ENCODE measurements at places on chromosomes 12 and 14.
A peak's percentile ranks its signal among the peaks of the same experiment; 100 is the strongest.

- no peak for DNase-seq
Observed at GRCh38 chr14:55583942-55584468, 4.0 kb downstream of the KTN1 start.

GRCh38 chr12:118840399-118840798 is 140.9 kb upstream of the SRRM4 start:
- DNase-seq, result no peak

DNA sequence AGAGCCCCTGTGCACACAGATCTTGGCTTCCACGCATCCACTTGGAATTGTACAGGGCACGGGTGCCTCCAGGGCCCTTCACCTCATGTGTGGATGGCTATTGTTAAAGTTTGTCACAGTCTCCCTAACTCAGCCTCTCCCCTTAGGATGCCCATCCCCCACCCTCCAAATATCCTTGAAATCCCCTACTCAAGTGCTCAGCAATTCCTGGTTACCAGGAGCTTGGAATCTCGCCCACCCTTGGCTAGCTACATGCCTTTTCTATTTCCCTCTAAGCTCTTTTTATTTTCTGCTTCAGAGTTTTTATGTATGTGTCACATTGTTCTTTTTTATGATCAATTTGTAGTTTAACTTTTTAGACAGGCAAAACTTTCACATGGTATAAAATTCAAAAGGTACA is 13.0 kb upstream of the NR1H4 start:
- DNase-seq, result no peak

DNA sequence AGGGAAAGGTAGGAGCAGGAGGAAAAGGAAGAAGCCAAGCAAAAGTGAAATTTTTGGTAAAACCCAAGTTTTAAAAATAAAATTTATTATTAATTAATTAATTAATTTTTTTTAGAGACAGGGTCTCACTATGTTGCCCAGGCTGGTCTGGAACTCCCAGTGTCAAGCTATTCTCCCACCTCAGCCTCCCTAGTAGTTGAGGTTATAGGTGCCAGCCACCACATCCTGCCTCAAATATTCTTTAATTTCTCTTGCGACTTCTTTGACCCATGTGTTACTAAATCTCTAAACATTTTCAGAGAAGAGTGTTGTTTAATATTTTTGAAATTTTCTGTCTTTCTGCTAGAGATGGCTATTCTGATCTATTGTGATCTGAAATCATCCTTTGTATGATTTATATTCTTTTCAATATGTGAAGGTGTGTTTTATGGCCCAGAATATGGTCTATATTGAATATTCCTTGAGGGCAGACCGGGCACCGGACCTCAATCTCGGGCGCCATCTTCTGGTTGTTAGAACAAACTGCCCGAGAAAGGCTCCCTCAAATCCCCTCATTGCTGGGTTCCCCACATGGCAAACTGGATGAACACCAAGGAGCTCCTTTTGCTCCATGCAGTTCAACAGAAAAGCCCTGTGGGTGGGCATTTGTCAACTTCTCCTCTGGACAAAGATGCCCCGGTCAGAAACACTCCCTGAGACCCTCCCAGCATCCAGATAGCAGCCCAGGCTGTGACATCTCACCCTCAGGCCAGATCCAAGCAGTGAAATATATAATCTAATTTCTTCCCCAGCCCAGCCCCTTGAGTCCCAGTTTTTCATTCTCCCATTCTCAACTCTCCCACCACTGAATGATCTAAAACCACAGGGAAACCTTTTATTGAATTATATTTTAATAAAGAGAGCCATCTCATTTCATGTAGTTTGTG is 110.5 kb downstream of the ASCL4 start:
- peak; percentile 60 for DNase-seq

DNA sequence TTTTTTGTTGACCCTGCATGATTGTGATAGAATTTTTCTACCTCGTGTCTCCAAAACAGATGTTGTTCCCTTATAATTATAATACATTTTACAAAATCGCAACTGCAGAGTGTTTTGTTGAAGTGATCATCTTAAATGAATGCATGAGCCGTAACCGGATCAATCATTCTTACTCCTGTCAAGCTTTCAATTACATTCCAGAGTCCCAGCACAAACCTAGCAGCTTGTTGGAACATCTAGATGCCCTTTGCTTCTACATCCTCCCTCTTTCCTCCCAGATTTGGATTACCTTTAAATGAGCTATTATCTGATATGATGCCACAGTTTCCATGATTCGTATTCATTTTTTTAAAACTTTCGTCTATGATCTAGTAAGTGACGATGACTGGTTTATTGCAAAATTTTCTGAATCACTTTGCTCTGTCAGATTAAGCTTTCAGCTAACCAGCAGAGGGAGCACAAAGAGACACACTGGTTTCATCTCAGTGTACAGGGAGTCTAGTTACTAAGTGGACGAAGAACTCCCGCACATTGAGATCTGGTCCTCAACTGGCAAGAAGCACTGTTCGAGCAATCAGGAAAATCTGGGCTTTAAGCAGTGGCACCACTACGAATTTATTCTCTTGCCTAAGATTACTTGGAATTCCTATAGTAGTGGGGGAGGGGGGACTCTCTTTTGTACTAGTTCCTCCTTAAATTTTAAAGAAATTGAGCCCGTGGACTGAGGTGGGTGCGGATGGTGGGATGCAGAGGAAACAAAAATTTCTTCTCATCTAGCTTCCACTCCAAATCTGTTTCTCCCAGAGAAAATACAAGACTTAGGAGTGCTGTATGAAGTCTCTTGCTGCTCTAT is 40.9 kb downstream of the TSHR start:
- DNase-seq, result peak; percentile 40

DNA sequence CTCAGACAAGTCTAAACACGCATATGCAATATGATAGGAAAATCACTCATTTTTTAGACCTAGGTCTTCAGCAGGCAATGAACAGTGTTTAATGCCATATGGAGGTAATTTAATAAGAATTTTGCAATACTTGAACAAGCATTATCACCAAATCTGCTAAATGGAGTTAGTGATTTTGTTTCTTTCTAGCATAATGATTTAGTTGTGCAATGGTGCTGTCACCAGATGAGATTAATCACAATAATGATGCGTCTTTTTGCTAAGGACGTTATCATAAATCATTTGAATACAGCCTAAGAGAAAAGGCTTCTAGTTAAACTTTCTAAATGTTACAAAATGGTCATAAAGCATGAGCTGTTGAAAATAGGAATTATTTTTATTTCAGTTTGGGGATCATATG is 170.0 kb upstream of the SLC16A7 start:
- peak; percentile 14 for DNase-seq

DNA sequence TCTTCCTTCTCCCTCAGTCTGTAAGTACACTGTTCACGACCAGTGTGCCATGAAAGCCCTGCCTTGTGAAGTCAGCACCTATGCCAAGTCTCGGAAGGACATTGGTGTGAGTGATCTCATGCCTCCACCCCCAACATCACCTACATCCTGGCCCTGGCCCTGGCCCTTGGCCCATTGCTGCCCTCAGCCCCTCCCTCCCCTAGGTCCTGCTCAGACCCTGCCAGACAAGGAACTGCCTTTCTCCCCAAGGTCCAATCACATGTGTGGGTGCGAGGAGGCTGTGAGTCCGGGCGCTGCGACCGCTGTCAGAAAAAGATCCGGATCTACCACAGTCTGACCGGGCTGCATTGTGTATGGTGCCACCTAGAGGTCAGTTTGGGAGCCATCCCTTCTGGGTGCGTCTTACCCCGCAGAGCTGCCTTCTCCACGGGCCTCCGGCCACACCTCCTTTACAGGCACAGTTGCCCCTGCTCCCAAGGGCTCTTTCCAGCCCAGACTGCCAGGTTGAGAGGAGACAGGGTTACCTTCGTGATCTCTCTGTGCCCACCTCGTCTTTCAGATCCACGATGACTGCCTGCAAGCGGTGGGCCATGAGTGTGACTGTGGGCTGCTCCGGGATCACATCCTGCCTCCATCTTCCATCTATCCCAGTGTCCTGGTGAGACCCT is 9.2 kb downstream of the DGKA start:
- peak; percentile 40 for DNase-seq

- peak; percentile 47 for DNase-seq
Observed at GRCh38 chr12:18158774-18159557, 69.0 kb upstream of the RERGL start.

DNA sequence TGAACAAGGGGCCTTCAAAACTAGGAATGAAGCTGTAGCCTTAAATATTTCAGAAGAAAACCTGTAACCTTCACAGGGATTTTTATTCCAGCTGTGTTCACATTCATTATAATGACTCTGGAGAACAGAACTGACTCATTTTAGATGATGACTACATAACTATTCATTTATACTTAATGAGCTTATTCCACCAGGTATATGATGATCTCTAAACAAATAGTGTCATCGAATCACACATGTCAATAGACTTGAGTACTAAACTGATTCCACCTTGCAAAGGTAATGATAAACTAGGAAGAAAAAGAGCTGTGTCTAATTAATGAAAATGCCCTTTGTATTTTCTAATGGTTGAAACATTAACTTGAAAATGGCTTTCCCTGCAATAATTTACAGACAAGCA is 433.2 kb downstream of the PDZRN4 start:
- DNase-seq, result no peak

- DNase-seq, result no peak
Observed at GRCh38 chr12:46555406-46555852, 182.9 kb upstream of the SLC38A2 start.

- DNase-seq, result no peak
Observed at GRCh38 chr14:72549026-72549425, 344.9 kb downstream of the DPF3 start.

- no peak for DNase-seq
Observed at GRCh38 chr12:84718906-84719305, 193.7 kb downstream of the SLC6A15 start.

DNA sequence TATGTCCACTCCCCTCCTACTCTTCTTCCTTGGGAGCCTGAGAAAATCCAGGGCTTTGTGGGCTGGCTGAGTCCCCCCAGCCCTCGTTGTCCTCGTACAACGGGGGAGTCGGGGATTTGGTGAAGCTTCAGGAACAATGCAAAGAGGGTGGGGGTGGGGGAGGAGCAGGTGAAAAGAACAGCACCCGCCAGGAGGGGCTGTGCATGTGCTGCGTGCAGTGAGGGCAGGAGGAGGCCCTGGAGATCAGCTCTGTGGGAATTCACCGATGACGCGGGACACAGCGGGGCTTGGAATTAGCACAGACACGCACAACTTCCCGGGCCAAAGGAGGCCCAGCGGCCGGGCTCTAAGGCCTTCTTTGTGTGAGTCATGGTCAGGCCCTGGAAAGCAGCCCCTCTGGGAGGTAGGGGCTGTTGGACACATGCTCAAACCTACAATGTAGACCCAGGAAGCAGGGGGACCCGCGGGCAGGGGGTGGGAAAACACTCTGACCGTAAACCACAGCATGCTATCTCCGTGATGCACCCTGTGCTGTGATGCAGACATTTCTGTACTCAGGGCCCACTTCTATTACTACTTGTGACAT is 32.8 kb downstream of the RBM19 start:
- no peak for DNase-seq

DNA sequence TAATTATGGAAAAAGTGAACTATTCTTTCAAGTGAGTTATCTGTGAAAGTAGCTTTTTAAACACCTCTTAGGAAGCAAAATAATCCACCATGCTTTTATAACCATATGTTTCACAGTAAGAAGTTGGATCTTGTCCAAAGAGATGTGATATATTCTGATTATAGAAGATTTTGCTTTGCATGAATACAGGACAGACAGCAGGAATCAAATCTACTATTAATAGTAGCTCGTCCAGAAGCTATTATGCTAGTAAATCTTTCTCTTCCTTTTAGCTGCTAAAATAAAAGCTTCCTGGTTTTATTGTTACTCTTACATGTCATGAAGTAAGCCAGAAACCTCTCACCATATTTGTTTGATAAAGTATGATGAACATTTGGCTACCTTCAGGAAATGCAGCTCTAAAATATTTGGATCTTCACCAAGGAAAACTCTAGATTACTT is 257.0 kb downstream of the IPO8 start:
- no peak for DNase-seq

GRCh38 chr12:44441155-44441554 is 435.0 kb downstream of the NELL2 start:
- DNase-seq, result no peak

- no peak for DNase-seq
Observed at GRCh38 chr12:131189781-131190180, 236.1 kb downstream of the ADGRD1 start.

GRCh38 chr12:52073531-52074381 is 4.0 kb downstream of the ATG101 start:
- DNase-seq, result no peak

- DNase-seq, result peak; percentile 77
Observed at GRCh38 chr14:96275177-96276112, 19.4 kb downstream of the BDKRB1 start.

- DNase-seq, result no peak
Observed at GRCh38 chr12:92191061-92191460, 45.4 kb upstream of the BTG1 start.

- DNase-seq, result no peak
Observed at GRCh38 chr12:6573001-6573400, 4.9 kb upstream of the NOP2 start.

GRCh38 chr14:102942069-102942468 is 19.6 kb downstream of the AMN start:
- DNase-seq, result no peak

GRCh38 chr12:92046557-92047392 is 98.9 kb downstream of the BTG1 start:
- DNase-seq, result no peak

- no peak for DNase-seq
Observed at GRCh38 chr12:56165369-56165768, 7.2 kb downstream of the MYL6 start.

- no peak for DNase-seq
Observed at GRCh38 chr12:105741786-105742566, 396.8 kb downstream of the NUAK1 start.

DNA sequence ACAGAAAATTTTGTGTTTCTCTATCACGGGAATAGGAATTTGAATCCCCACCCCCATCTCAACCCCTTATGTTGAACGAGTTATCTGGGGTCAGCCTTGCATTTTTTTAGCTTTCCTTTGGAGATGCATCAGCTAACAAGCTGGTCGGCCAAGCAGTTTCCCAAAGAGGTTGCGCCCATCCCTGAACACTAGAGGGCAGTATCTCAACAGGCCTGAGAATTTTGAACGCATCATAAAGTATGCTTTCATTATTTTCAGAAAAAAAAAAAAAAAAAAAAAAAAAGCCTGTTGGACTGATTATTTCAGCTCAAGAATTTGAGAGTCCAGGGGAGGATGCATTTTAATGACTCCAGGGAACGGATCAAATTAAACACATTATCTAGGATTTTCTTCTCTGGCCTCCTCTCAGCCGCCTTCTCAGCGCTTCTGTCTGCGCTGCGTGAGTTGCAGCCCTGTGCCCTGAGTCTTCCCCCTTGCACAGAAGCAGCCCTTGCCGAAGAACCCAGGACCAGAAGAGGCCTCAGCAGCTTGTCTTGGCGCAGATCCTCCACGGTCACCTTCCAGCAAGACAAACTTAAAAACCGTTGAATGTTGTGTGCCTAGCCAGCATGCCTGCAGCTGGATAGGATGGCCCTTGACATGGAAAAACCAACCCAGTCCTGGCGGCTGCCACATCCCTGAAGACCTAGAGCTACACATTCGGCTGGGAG is 76.6 kb upstream of the GZMB start:
- peak; percentile 48 for DNase-seq

All from NCI-H1105 (cell line).